ENCODE measurements at places on chromosomes 13 and 19.

- no peak for DNase-seq
These were observed 32.4 kb downstream of the GPR42 start for GRCh38 chr19:35403116-35403760.

DNA sequence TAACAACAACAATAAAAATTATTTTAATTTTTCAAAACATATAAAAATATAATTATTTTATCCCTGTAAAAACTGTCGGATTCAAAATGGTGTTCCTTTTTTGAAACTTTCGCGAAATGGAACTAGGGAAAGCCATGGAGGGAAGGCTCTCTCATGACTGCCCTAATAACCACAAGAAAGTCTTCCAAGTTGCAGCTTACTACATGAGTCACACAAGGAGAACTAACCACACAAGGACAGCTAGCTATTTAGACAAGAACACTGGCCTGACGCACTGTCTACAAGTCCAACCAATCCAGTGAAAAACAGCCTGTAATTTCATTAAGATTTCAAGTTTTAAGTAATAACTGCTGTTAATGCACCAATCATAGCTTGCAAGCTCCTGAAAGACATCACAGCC, 319.2 kb upstream of the PCDH9 start:
- DNase-seq, result no peak

DNA sequence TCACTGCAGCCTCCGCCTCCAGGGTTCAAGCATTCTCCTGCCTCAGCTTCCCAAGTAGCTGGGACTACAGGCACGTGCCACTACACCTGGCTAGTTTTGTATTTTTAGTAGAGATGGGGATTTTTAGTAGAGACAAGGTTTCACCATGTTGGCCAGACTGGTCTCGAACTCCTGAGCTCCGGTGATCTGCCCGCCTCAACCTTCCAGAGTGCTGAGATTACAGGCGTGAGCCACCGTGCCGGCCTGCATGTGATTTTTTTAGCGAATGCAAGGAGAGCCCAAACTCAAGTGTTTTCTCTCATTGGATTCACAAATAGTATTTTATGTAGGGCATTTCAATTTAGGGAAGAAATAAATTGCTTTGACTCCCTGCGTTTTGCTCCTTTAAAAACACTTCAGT, 4.4 kb downstream of the ZMYM2 start:
- no peak for DNase-seq

- DNase-seq, result no peak
These were observed 3.2 kb downstream of the MAG start for GRCh38 chr19:35294859-35295791.

- peak; percentile 74 for DNase-seq
These were observed 6.8 kb upstream of the CARM1 start for GRCh38 chr19:10864538-10864899.

All from CD4-positive, alpha-beta memory T cell (primary cell).